ENCODE measurements at places on chromosomes 2 and 18. TPM values are rescaled to one million over a fixed set of nuclear protein-coding genes. Genes with fewer than 3 reads are reported as not detected.

The OTOF gene
- 2.3 TPM for total RNA-seq

The SMAD2 gene
- 266 TPM for total RNA-seq

The SLC4A3 gene
- total RNA-seq: 0.04 TPM

The REL gene
- 55.3 TPM for total RNA-seq

The PRKAG3 gene
- not detected for total RNA-seq

The CCT7 gene
- 751 TPM for total RNA-seq

The CYTIP gene
- total RNA-seq: 247 TPM

The ACP1 gene
- 160 TPM for total RNA-seq

The CIB4 gene
- not detected for total RNA-seq
